Epithelial cell of esophagus (primary cell): ENCODE measurements at places on chromosomes 11 and 22.

- DNase-seq = no peak
Measured at GRCh38 chr22:46858181-46858771, 95.8 kb downstream of the TBC1D22A start.

GRCh38 chr11:10459029-10459970 is 4.2 kb downstream of the AMPD3 start:
- DNase-seq = no peak

DNA sequence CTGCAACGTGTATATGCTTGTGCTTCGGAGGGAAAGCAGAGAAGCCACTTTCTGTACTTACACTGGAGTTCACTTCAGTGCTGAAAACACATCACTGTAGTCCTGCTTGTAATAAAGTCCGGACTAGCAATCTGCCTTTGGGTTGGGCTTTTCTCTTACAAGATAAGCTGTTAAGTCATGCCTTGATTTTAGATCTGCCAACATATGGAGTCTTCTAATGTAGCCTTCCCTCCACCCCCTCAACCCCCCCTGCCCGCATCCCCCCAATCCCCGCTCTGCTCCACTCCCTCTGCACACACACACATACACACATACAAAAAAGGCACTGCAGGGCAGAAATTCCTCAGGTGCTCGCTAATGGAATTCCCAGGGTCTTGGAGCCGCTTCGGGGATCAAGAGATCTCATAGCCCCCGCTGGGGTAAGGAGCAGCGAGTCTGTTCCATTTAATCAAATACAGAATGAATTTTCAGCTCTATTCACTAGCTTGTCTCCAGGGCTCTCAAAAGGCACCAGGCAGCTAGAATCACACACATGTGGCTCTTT is 3.4 kb downstream of the CDON start:
- no peak for DNase-seq

DNA sequence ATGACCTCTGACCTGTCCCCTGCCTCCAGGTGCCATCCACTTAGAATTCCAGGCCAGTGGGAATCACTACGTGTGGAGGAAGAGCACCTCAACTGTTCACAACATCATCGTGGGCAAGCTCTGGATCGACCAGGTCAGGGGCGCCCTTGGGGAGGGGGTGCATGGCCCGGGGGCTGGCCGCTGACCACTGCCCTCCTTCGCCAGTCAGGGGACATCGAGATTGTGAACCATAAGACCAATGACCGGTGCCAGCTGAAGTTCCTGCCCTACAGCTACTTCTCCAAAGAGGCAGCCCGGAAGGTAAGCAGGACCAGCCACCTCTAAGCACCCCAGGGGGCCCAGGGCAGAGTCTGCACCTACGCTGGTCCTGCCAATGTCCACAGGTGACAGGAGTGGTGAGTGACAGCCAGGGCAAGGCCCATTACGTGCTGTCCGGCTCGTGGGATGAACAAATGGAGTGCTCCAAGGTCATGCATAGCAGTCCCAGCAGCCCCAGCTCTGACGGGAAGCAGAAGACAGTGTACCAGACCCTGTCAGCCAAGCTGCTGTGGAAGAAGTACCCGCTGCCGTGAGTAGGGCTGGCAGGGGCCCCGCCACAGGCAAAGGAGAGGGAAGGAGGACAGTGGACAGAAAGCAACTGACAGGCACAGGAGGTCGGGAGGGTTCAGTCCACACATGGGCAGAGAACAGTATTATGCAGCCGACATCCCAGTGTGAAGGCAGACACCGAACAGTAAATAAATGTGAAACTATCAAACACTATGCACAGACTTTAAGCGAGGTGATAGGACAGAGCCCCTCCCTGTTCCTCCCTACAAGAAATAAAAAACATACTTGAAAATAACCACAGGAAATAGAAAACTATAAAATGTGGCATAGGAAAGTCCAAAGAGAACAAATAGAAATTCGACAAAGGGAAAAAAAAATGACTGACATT is 74.9 kb downstream of the MORC2 start:
- no peak for DNase-seq

DNA sequence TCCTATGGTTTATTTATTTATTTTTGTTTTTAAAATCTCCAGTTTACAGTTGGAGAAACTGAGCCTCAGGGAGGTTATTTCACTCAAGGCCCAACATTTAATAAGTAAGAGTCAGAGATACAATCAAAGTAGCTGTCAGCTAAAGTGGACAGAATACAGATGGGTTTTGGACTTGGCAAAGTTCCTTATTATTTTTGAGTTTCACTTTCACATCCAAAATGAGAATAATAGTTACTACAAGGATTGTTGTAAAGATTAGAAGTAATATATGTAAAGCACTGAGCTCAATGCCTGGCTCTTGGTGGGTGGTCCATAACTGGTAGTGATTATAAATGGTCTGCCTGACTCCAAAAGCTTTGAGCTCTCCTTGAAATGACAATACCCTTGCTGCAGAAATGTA is 87.5 kb upstream of the SESN3 start:
- DNase-seq = no peak

- no peak for DNase-seq
Measured at GRCh38 chr11:94997437-94997836, 23.9 kb downstream of the KDM4D start.

- no peak for DNase-seq
Measured at GRCh38 chr11:15775015-15775541, 581.3 kb downstream of the SOX6 start.

DNA sequence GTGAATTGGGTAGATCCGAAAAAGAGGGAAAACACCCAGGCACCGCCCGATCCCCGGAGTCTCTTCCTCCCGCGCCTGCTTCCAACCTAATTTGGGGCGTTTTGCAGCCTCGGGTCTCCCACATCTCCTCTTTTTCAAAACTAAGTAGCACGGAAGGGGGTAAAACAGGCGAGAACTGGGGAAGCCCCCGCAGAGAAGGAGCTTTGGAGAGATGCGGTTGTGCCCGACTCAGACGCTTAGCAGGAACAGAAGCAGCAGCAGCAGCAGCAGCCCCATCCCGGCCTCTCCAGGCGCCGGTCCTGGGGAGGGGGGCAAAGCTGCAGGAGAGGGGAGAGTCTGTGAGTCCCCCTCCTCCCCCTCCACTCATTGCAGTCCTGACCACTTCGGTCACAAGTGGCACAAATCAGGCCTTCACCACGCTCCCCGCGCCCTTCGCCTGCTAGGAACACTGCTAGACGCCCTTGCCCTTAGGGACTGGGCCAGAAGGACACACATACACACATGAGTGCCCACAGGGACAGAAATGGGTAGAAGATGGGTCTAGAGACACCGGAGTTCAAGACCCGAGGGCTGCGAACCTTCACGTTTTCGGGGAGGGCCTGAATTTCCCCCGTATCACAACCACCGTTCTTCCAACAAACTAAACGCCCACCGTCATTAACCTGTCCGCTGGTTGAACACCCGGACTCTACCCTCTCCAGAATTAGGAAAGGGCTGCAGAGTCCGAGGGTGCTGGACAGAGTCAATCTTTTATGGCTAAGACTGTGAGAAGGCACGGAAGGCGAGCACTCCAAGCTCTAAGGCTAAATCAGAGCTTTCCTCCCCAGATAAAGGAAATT is 98.3 kb upstream of the HSD17B12 start:
- DNase-seq = no peak

- DNase-seq = no peak
Measured at GRCh38 chr11:98027652-98028051, 993.1 kb upstream of the CNTN5 start.

DNA sequence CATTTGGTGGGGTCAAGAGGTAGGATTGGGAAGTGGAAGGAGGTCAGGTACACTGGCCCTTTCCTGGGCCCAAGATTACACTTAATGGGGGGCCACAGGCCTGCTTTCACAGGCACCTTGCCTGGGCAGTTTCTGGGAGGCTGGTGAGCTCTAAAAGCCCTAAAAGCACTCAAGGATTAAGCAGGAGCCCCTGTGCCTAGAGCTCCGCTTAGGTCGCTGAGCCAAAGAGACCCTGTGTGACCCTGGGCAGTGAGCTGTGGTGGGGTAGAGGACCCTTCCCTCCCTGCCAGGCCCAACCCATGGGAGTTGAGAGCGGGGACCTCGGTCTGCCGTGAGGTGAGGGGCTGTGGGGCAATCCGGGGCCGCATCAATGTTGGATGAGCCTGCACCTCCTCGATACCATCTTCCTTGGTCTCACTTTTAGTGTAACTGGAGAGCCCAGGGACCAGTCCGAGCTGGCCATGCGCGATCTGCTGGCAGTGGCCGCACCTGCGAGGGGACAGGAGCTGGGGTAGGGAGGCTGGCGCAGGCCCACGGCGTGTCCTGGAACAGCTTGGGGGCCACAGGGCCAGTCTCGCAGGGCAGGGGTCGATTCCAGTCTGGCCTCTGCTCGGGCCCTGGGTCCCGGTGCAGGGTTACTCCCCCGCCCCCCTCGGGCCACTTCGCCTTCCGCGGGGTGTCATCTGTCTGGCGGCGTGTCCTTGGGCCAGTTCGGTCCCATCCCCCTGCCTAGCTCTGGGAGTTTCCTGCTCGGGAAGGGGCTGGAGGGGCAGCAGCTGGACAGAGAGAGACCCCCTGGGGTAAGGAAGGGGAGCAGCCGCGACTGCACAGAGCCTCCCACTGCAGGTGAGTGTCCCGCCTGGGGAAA is 44.3 kb downstream of the EIF3F start:
- DNase-seq = no peak

GRCh38 chr22:39943337-39943736 is 16.9 kb upstream of the TMA7B start:
- no peak for DNase-seq

GRCh38 chr11:46352063-46352841 is 5.0 kb downstream of the DGKZ start:
- DNase-seq = peak; percentile 59
